Heart right ventricle (tissue), 16 donors: ENCODE measurements at places on chromosomes 2 and 18. TPM values are rescaled to one million over a fixed set of nuclear protein-coding genes. Genes with fewer than 3 reads are reported as not detected.

Gene CDH2
- 356 TPM for total RNA-seq

Gene LGALSL
- total RNA-seq = 24.8 TPM

Gene AQP12A
- not detected for total RNA-seq

Gene MAP3K19
- total RNA-seq = not detected

Gene PRKAG3
- not detected for total RNA-seq

Gene IL18RAP
- total RNA-seq = 0.87 TPM

Gene SERPINB11
- not detected for total RNA-seq

Gene RNF25
- total RNA-seq = 17.2 TPM

Gene SCN2A
- total RNA-seq = 0.04 TPM

Gene SNED1
- total RNA-seq = 6.2 TPM

Gene QPCT
- 0.90 TPM for total RNA-seq

Gene SFXN5
- total RNA-seq = 10.3 TPM

Gene IL36B
- total RNA-seq = not detected

Gene LHCGR
- total RNA-seq = not detected

Gene ANKRD62
- not detected for total RNA-seq

Gene CCDC88A
- 19.0 TPM for total RNA-seq
